Sciatic nerve (tissue), 2 donors: ENCODE measurements at places on chromosomes 4 and X.

GRCh38 chr4:126888968-126889367 is 743.8 kb upstream of the INTU start:
- DNase-seq: no peak

GRCh38 chr4:70666369-70666768 is at the start of gene JCHAIN:
Gene JCHAIN, minus strand, starts transcription at chr4:70666508. Its CDS starts 18 bp downstream, at chr4:70666490.
- no peak for DNase-seq

DNA sequence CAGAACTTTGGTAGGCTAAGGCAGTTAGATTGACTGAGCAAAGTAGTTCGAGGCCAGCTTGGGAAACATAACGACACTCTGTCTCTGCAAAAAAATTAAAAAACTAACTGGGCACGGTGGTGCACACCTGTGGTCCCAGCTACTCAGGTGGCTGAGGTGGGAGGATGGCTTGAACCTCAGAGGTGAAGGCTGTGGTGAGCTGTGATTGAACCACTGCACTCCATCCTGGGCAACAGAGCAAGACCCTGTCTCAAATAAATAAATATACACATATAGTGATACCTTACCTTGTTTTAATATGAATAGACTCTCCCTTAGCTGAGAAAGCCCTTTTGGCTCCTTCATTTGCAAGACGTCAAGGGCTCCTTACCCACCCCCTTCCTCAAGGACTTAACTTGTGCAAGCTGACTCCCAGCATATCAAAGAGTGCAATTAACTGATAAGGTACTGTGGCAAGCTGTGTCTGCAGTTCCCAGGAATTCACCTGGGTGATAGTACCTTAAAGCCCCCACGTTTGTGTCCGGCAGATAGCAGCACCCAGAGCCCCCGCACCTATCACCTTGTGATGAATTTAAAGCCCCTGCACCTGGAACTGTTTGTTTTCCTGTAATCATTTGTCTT is 655.6 kb upstream of the GALNTL6 start:
- no peak for DNase-seq

GRCh38 chr4:185820146-185821028 is 8.4 kb upstream of the SORBS2 start:
- DNase-seq: no peak

DNA sequence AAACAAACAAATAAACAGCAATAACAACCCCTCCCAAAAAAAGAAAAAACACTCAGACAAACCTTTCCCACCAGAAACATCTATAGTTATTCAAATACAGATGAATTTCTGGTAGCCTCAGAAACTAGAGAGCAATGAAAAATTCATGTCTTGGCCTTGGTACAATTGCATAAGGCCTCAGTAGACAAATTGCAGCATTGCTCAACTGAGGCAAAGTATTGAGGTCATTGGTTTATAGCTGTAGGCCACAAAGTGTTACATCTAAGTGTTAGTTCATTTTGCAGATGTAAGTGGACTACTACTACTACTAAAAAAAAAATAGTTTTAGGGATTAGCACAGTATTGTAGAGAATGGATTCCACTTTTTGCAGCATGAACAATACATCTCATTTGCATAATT is 2268.3 kb downstream of the ARAP2 start:
- no peak for DNase-seq

- DNase-seq: no peak
Observed at GRCh38 chrX:49242545-49243066, 7.3 kb downstream of the CCDC22 start.

DNA sequence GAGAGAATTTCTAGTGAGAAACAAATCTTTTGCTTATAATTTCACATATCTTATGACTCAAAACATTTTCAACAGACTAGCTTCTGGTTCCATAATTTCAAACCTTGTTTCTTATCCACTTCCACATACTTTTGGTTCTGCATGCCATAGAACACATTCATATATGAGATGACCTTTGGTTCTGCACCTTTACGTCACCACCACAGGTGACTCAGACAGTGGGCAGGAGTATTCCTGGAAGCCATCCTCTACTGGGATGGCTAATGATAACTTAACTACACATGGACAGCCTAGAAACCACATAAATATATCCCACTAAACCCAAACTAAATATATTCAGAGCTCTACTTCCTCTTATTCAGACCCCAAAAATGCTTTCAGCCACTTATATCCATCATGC is 133.3 kb downstream of the DCK start:
- no peak for DNase-seq

DNA sequence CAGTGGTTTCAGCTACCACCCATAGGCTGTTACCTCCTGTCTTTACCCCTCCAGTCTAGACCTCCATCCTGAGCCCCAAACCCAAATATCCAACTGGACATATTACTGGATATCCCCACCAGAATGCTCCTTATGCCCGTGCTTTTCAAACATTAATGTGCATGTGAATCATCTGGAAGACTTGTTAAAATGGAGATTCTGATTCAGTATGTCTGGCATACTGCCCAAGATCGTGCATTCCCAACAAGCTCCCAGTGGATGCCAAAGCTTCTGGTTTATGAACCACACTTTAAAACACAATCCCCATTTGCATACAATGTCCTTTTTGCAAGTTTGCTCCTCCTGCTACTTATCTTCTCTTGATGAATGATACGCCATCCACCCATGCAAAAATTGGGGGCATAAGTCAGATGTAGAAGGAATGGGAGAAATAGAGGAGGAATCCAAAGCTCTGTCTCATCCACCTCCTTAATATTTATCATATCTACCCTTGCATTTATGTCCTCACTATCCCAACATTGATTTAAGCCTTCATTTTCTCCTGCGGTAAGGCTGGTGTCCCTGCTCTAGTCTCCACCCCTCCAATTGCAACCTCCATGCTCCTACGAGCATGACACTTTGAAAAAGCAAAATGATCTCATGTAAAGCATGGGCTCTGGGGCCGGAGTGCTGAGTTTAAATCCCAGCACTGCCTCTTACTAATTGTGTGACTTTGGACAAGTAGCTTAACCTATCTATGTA is 7.4 kb upstream of the PGRMC1 start:
- no peak for DNase-seq

GRCh38 chr4:36640876-36641275 is 359.5 kb downstream of the DTHD1 start:
- DNase-seq: no peak

DNA sequence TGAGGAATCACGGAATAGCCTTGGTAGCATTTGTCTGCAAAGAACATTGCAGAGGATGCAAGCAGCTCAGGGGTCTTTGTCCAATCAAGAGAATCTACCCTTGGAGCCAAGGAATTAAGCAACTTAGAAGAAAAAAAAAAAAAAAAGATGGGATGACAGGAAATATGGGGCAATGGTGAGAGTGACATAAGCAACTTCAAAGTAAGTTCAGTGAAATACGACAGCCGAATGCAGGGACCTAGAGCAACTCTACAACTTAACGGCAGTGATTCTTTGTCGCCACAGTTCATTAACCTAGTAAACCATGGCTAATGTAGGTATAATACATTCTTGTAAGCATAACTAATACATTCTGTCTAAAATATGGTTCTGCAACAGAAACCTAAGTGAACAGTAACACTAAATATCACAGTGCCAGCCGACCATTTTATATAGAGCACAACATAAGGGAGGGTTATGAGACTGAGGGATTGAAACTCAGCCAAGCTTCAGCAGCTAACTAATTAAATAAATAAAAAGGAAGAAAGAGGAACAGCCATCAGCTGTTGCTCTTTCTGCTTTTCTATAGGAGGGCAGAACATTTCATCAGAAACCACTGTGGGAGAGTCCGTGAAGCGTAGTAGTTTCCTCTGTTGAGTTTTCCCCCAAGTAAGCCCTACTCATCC is 74.7 kb downstream of the PPARGC1A start:
- DNase-seq: no peak

GRCh38 chr4:40563401-40563800 is 66.3 kb downstream of the RBM47 start:
- DNase-seq: no peak

DNA sequence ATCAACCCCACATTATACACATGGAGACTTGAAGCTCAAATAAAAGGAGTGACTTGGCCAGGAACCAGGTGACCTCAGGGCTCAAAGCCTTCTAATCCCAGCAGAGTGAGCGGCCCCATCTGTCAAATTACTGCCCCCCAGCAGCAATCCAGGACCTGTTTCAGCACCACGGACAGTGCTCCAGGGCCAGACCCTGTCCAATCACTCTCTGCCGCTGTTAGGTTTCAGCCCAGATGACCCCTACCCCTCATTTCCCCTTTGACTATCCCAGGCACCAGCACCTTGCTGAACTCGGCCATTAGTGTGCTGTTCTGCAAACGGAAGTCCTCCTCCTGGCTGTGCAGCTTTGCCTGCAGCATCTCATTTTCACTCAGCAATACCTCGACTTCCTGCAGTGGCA is 5.1 kb downstream of the GRIPAP1 start:
- no peak for DNase-seq

DNA sequence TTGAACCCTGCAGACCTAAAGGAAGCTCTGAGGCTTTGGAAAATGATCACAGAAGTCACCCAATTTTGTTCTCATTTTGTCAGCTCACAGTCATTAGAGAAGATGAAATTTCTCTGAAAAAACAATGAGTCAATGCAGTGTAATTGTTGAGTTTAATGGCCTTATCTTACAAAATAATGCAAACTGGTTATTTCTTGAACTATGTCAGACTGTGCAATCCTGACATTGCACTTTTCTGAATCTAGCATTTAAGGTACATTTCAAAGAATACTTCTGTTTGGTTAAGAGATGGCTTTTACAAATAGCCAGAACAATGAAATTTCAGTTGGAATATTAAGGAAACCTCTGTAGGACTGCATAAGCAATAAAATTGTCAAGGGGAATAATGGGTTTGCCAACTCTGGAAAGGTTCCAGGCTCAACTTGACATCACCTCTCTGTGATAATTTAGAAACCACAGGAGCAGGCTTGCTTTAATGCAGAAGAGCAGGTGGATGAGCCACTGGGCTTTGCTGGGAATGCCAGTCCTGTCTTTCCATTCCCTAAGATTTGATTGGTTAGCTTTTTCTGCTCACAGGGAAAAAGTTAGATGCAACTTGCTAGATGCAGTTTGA is 222.8 kb downstream of the FRMPD4 start:
- no peak for DNase-seq

DNA sequence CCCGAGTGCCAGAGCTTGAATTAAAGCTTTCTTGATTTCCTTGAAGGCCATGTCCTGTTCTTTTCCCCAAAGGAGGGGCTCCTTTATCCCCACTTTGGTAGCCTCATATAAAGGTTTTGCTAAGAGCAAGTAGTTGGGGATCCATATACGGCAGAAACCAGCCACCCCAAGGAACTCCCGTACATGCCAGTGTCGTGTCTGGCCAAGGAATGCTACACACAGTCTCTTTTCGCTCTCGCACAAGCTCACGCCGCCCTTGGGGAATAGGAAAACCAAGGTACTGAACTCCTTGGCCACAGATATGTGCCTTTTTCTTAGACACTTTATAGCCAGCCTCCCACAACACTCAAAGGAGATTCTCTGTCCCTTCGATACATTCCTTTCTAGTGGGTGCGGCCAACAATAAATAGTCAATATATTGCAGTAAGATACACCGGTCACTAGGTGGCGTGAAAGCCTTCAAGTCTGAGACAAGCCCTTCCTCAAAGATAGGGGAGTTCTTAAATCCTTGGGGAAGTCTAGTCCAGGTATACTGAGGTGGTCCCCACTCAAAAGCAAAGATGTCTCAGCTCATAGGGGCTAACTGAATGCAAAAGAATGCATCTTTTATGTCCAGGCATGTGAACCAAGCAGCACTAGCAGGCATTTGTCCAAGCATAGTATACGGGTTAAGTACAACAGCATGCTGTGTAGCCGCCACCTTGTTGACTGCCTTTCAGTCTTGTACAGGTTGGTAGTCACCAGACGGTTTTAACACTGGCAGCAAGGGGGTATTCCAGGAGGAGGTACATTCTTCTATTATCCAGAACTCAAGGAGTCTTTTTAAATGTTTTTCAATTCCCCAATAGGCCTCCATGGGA is 57.8 kb upstream of the XAGE1B start:
- DNase-seq: no peak

- DNase-seq: no peak
Observed at GRCh38 chr4:141853091-141853764, 216.8 kb downstream of the IL15 start.

DNA sequence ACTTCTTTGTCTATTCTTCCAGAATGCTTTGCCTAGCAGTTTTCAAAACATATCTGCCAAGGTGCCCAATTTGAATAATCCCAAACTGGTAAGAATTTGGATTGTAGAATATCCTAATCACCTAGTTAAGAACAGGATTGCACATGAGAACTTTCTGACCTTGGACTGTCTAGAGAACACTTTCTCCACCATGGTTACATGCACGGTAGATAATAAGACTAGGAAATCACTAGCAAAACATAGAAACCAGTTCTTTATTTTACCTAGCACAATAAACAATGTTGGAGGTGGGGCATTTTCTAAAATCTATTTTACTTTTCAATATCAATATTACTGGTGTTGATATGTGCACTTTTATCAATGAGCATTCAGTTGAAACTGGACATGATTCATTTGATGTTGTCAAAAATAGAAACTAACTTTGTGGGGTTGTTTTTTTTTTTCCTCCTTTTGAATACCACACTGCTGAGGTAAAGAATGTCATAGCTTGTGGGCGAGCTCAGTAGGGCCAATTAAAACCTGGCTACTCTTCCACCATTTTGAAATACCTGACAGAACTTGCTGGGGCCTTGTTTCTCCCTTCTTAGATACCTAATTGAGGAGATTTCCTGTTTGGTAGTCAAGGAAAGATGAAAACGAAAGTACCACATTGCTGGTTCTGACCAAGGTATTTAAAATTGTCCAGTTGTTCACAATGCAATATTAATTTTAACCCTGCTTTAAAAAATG is 10.4 kb downstream of the MID1IP1 start:
- DNase-seq: no peak

- DNase-seq: no peak
Observed at GRCh38 chrX:19840899-19841648, 46.3 kb downstream of the SH3KBP1 start.

- no peak for DNase-seq
Observed at GRCh38 chrX:43450355-43450754, 205.7 kb upstream of the MAOA start.
